ENCODE measurements at places on chromosomes 13 and 19.

DNA sequence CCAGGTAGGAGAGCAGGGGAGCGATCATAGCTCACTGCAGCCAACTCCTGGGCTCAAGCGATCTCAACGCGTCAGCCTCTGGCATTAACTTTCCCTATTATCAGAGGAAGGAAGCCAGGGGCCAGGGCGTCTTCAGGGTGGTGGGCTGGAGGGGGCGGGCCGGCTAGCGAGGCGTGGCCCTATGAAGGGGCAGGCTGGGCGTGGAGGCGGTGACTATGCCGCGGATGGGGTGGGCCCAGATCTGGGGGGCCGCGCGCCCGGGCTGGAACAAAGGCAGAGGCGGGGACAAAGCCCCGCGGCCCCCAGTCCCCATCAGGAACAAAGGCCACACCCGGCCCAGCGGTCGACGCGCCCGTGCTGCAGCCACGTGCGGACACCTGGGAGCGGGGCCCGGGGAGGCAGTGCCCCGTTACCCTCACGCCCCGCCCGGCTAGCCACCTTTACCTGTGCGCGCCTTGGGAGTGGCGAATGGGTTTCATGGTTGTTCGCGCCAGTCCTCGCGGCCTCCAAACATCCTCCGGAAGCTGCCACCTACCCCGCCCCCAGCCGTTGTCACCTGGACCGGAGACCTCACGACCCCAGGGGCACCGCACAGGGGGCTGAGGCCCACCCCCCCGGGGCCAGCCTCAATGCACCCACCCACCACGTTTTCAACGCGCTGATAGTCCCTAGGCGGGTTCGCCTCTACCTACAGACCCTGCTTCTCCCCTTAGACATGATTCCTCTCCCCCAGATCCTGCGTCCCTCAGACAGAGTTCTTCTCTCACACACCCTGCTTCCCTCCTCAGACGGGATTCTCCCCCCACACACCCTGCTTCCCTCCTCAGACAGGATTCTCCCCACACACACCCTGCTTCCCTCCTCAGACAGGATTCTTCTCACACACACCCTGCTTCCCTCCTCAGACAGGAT lies 5.4 kb upstream of the TRIM28 start:
- peak; percentile 78 for DNase-seq

GRCh38 chr13:109385242-109385560 lies 401.2 kb downstream of the IRS2 start:
- DNase-seq = peak; percentile 1

GRCh38 chr13:36051082-36051481 lies 80.1 kb downstream of the DCLK1 start:
- DNase-seq = no peak

DNA sequence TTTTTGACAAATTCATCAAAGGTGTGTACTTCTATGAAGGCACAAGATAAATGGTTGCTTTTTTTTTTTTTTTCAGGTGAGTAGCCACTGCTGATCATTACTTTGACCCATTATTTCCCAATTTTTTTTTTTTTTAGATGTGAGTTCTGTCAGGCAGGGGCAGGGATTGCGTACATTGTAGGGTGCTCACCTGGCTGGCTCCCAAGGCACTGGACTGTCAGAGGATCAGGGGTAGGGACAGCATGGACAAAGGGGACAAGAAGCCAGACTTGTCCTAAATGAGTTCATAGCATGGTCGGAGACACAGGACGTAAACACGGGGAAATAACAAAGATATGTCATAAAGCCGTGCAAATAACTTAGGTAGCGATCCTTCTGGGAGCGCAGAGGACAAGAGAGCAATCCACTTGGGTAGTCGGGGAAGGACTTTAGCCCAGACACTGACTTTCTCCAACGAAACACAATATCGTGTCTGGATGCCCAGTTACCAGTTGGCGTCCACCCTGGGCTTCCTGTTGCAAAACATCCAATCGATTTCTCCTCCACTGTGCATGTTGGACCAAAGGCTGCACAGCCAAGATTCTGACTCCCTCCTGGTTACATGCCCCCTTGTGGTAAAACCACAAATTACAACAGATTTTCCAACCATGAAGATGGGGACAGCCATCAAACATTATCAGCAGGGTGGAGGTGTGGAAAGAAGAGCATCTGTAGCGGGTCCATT lies 27.5 kb upstream of the KATNAL1 start:
- peak; percentile 25 for DNase-seq

DNA sequence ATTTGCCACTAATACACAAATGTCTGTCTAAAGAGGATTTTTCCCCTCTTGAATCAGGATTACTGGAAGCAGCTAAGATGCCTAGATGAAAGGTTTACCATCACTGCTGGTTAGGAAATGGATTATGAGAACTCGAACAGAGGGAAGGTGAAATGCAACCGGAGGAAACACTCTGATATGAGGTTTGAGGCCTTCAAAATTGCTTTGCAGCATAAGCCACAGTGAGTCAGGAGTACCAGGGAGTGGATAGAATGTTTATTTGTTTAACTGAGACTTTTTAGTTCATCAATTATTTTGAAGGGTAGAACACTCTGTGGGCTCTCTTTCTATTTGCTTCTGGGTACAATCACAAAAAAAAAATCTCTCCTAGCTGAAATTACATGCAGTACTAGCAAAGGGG lies 18.1 kb downstream of the CDADC1 start:
- no peak for DNase-seq
